ENCODE measurements at places on chromosomes 5 and 9. TPM values are rescaled to one million over a fixed set of nuclear protein-coding genes. Genes with fewer than 3 reads are reported as not detected.

GRCh38 chr5:134006115-134006514 lies 1.3 kb upstream of the VDAC1 start:
- no peak for DNase-seq

DNA sequence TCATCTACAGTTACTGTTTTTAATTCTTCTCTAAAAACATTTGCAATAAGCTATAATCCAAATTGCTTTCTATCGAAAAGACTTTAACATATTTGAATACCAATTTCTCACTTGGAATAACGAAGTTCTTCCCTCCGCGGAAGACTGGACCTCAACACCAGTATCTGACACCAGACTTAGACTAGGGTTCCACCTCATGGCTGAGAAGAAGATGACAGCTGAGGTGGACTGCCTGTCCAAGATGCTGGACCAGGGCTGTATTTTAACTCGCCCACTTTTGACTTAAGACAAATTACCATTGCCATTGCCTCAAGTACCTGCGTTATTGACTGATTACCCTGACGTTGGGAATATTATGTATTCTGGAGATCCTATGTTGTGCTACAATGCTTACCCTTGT lies 34.1 kb downstream of the ZMAT2 start:
- DNase-seq = no peak

DNA sequence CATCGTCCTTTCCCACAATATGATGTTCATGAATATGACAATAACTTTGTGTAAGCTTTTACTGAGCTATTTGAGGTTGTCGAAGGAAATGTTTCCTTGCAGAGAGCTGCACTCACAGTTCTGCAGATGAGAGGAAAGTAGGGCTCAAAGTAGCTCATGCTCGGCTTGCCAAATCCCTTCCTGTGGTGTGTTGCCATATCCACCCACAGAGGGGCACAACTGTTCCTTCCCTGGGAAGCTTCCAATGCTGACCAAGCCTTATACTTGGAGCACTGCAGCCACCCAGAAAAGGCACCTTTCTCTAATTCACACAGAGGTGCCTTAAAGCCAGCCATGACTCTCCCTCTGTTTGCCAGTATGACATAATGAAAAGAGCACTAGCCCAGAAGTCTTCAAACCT lies 390.3 kb downstream of the CAAP1 start:
- no peak for DNase-seq

- no peak for DNase-seq
Observed at GRCh38 chr5:7874639-7875038, 5.7 kb downstream of the MTRR start.

DNA sequence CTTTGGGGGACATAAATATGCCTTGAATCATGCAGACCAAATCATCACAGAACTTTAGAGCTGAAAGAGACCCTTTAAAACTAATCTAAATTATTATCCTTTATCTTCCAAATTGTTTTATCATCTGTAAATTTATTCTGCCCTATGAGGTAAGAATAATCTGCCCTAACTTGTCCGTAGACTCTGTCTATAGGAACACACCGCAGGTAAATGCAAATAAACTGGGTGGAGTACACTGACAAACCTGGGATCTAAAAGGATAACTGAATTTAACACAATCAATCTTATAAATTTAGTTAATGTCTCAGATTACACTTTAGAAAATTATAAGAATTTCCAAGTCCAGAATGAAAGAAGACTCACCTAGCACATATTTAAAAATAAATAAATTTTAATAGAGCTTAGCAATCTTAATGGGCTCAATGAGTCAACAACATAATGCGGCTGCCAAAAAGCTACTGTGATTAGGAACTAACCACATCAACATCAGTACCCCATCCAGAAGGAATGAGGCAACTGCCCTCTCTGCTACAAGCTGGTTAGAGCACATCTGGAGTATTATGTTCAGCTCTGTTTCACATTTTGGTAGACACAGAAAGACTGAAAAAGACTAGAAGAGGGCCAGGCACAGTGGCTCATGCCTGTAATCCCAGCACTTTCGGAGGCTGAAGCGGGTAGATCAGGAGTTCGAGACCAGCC lies 5.6 kb downstream of the MEGF9 start:
- DNase-seq = no peak

- no peak for DNase-seq
Observed at GRCh38 chr5:154241021-154241420, 50.5 kb downstream of the GALNT10 start.

DNA sequence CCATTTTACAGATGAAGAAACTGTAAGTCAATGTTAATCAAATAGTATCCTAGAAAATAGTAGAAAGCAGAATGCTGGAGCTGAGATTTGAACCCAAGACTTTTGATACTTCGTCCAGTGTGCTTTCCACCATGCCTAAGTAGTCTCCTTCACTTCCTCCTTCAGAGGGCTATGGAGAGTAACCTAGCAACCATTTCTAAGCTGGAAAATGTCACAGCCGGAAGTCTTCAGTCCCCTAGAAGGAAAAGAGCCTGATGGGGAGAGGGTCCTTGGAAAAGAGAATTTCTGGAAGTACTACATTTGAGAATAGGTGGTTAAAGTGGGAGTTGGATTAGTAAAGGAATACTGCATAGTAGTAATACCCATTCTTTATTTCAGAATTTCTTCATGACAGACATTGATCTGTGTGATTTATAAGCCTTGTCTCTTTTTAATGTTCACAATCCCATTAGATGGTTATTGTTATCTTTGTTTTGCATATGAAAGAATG lies 32.7 kb downstream of the PCDHAC2 start:
- no peak for DNase-seq

DNA sequence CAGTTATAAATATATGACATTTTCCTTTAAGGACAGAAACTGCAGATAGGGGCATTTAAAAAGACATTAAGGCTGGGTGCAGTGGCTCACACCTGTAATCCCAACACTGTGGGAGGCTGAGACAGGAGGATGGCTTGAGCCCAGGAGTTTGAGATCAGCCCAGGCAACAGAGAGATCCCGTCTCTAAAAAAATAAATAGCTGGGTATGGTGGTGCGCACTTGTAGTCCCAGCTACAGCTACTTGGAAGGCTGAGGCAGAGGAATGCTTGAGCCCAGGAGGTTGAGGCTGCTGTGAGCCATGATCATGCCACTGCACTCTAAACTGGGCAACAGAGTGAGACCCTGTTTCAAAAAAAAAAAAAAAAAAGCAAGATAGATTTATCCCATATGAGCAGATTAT lies 63.6 kb downstream of the CSNK1A1 start:
- no peak for DNase-seq

DNA sequence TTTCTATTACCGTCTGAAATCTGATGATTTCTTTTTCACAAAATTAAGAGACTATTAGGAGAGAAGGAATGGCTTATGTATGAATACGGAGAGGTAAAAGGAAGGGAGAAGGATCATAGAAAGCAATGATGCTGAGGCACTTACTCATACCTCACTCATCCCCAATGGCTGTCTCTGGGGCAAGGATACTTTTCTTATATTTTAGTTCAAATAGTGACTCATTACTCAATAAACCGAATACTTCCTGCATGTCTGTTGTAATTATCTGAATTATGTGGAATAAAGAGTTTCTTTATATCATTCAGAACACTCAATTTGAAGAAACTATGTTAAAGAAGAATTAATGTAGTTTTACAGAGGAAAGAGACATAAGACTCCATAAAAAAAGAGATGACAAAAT lies 284.5 kb upstream of the NUDT12 start:
- DNase-seq = no peak

GRCh38 chr5:95449460-95449859 lies 58.3 kb downstream of the FAM81B start:
- no peak for DNase-seq

- DNase-seq = no peak
Observed at GRCh38 chr9:122822056-122822455, 6.3 kb downstream of the PDCL start.

DNA sequence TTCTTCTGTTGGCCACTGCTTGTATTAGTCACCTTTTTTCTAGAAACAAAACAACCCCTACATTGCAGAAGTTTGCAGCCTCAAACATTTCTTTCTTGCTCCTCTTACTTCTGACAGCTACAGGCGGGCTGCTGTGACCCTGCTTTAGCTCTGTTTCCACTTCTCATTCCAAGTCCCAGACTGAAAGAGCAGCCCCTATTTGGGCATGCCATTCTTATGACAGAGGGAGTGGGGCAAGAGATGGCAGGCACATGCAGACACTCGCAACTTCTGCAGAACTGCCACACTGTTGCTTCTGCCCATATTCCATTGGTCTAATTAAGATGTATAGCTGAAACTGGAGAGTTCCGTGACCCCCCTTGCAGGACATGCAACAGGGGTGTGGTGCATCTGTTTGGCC lies 19.6 kb upstream of the RPS23 start:
- DNase-seq = no peak

DNA sequence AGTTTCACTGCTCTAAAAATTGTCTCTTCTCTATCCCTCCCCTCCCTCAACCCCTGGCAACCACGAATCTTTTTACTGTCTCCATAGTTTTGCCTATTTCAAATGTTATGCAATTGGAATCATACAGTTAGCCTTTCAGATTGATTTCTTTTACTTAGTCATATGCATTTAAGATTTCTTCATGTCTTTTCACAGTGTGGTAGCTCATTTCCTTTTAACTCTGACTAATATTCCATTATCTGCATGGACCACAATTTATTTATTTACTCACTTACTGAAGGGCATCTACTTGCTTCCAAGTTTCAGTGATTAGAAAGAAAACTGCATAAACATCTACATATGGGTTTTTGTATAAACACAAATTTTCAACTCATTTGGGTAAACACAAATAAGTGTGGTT lies 372.3 kb downstream of the CDH18 start:
- DNase-seq = no peak

- DNase-seq = peak; percentile 39
Observed at GRCh38 chr9:114207034-114207810, 51.9 kb downstream of the COL27A1 start.

- DNase-seq = no peak
Observed at GRCh38 chr5:10118150-10118549, 131.5 kb downstream of the ATPSCKMT start.

PCDHB4 gene
- 1.6 TPM for polyA plus RNA-seq

SLCO4C1 gene
- polyA plus RNA-seq = 24.9 TPM

PFN3 gene
- not detected for polyA plus RNA-seq

IL33 gene
- 16.4 TPM for polyA plus RNA-seq

DAPK1 gene
- polyA plus RNA-seq = 24.9 TPM

TICAM2 gene
- polyA plus RNA-seq = 2.9 TPM

PHF24 gene
- 1.6 TPM for polyA plus RNA-seq

All from large intestine (tissue), 12 donors.